ENCODE measurements at places on chromosomes 7 and 10. TPM values are rescaled to one million over a fixed set of nuclear protein-coding genes. Genes with fewer than 3 reads are reported as not detected.

DNA sequence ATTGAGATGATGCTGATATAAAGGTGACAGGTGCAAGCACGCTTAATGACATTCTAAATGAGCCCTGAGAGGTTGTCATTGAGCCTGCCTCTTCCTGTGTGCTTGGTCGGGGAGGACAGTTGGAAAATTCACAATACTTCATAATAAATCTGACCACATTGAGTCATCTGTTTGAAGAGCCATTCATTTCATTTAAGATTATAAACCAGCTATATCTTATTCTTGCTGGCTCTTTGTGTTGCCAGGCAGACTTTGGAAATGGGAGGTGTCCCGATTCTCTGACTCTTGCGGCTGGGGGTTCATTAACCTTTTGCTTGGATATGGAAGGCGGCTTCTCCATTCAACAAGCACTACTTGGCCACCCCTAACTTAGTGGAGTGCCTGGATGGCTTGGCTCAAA, 198.2 kb downstream of the FANK1 start:
- no peak for DNase-seq

GRCh38 chr10:90947030-90947960, 26.4 kb upstream of the ANKRD1 start:
- no peak for DNase-seq

The SPDYE6 gene
- polyA plus RNA-seq, result 11.5 TPM

DNA sequence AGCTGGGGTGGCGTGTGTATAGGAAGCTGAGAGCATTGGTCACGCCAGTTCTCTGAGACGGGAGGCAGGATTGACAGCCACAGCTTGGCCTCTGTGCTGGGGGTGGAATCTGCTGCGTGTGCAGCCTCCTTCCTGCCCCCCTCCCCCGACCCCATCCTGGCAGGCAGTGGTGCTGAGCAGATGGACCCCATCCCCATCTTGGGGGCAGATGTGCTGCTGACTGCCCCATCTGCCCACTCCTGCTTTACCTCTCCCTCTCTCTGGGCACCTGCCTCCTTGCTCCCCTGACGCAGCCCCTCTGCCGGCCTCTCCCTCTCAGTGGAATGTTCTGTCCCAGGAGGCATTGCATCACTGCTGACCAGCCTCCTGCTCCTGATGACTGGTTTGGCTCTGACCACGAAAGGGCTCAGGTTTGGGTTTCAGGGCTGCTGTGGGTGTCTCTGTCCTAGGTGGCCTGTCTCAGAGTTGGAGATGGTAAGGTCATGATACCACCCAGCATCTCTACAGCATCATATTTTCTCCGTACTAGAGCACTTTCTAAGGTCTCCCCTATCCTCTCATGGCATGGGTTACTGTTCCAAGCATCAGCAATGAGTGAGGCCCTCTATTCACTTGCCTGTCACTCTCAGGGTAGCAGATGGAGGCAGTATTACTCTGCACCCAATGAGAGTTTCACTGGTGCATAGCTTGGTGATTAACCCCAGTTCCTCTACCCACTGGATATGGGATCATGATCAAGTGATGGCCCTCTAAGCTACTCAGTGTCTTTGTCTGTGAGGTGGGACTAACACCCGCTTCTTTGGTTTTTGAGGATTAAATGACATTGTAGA, 81.9 kb downstream of the RBM20 start:
- DNase-seq, result no peak
